ENCODE measurements at places on chromosomes 6 and 20.

DNA sequence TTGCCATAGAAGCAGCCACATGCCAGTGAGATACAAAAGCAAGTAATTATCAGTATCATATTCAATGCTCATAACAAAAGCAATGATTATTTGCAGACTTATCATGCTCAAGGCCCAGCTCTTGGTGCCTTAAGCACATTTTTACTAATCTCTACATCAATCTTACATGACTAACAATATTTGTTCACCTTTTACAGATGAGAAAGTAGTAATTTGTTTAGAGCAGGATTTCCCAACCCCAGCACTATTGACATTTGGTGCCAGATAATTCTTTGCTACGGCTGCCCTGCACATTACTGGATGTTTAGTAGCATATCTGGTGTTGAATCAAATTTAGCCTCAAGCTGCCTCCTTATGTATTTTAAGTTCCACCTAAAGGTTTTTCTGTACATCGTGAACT lies 19.0 kb upstream of the DOK5 start:
- DNase-seq, result no peak

- DNase-seq, result peak; percentile 14
These were observed 1.1 kb upstream of the RPS12 start for GRCh38 chr6:132813173-132813856.

GRCh38 chr6:110642711-110643110 lies 166.3 kb upstream of the SLC22A16 start:
- no peak for DNase-seq

- DNase-seq, result no peak
These were observed 23.6 kb upstream of the ANKRD60 start for GRCh38 chr20:58251979-58252591.

- DNase-seq, result no peak
These were observed 53.3 kb downstream of the POU3F2 start for GRCh38 chr6:98887650-98888049.

DNA sequence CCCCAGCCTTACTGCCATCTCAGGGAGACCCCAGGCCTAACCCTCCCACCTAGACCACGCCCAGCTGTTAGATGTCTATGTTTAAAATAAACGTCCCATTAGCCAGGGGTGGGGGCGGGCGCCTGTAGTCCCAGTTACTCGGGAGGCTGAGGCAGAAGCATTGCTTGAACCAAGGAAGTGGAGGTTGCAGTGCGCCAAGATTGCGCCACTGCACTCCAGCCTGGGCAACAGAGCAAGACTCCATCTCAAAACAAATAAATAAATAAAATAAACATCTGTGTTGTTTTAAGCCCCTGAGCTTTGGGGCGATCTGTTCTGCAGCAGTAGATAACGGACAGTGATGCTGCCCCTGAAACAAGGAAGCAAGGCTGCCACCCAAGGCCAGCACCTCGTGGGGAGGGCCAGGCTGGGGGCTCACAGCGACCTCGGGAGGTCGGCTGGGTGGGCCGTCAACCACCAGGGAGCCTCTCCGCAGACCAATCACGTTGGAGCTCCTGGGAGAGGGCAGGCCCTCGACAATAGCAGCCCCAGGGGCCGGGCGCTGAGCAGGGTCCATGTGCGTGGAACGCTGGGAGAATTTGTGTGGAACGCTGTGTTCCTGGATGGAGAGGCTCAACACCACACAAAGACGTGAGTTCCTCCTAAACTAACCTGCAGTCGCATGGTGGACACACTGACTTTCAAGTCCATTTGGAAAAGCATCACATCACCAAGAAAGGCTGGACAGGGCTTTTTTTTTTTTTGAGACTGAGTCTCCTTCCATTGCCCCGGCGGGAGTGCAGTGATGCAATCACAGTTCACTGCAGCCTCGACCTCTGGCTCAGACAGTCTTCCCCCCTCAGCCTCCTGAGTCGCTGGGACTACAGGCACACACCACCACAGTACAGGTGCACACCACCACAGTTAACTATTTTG lies 1.0 kb upstream of the HELZ2 start:
- DNase-seq, result no peak

DNA sequence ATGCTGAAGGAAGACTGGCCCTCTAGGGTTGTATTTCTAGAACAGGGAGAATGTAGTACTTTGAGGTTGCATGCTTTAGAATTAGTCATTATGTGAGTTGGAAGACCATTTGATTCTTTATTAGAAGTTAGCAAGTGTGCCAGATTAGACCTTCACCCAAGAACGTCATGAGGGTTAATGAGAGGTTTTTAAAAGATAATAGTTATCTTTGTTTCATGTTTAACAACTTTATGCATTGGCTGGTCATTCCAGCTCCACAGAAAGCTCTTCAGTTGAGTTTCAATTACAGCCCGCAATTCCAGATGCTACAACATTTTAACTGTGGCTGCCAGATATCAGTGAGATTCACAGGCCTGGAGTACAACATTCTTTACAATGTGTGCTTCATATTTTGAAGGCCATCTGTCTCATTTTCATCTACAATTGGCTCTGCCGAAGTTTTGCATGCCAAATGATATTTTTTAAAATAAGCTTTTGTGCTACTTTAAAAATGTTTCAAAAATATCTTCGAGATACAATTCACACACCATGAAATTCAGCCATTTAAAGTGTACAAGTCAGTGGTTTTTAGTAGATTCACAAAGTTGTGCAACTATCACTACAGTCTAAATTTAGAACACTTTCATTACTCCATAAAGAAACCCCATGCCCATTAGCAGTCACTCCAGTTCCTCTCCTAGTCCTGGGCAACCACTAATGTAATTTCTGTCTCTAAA lies 61.1 kb upstream of the FBXO30 start:
- no peak for DNase-seq

DNA sequence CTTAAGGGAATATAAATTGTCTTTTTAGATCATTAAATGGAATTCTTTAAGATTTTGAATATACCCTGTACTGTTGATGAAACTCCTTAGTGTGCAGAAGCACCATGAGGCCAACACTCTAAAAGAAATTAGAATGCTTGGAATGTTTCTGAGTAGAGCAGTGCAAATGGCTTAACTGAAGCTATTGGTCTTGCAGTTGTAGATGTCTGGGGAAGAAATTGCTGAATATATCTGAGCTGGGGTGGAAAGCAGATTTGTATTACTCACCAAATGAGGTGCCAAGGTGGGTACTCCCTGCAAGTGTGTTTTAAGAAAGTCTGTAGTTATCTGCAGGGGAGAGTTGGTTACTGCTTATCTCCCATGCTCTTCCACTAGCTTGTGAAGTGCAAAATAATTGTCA lies 119.0 kb downstream of the ADGRG6 start:
- DNase-seq, result no peak

DNA sequence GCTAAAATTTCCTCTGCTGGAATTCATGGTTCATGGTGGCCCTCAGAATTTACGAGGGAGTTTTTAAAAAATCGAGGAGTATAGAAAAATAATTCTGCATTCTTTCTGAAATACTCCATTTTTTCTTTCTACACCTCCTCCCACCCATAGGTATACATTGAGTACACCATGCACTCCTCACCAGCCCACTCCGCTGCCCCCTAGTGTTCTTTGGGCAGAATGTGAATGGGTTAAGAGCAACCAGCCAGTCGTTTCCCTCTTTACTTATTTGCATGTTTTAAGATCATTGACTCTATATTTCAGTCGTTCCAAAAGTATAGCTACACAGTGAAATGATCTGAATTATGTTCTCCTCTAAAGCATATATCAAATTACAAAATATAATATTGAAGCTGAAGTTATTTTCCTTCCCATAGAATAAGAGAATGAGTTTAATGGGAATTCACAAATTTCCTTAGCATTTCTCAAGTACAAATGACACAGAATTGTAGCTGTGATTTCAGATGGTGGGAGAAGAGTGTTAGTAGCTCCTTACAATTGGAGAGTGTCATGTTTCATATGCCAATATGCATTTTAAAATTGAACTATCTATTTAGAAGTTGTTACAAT lies 977.7 kb upstream of the SLC35B3 start:
- no peak for DNase-seq

GRCh38 chr6:7256785-7257184 lies 56.2 kb downstream of the SSR1 start:
- no peak for DNase-seq

- DNase-seq, result no peak
These were observed 31.3 kb downstream of the BCAS4 start for GRCh38 chr20:50826121-50826520.

- DNase-seq, result no peak
These were observed 7.5 kb downstream of the BRD2 start for GRCh38 chr6:32975886-32976285.

DNA sequence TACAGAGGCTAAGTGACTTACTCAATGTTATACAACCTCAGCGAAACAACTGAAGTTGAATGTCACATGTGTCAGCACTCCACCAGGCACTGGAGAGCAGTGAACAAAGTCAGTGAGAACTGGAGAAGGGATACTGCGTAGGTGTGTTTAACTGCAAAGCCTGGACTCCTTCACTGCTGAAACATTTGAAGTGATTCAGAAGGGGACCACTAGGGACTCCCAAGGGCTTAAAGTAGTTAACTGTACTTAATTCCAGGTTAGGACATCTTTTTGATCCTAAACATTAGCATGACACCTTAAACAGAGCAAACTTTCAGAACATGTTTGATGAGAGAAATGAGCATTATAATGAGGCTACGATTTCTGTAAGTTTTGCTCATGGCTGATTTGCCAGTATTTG lies 45.0 kb upstream of the ZBTB24 start:
- DNase-seq, result no peak

GRCh38 chr6:135310291-135310690 lies 129.2 kb downstream of the MYB start:
- DNase-seq, result no peak

GRCh38 chr6:15017261-15017660 lies 228.6 kb upstream of the JARID2 start:
- no peak for DNase-seq

DNA sequence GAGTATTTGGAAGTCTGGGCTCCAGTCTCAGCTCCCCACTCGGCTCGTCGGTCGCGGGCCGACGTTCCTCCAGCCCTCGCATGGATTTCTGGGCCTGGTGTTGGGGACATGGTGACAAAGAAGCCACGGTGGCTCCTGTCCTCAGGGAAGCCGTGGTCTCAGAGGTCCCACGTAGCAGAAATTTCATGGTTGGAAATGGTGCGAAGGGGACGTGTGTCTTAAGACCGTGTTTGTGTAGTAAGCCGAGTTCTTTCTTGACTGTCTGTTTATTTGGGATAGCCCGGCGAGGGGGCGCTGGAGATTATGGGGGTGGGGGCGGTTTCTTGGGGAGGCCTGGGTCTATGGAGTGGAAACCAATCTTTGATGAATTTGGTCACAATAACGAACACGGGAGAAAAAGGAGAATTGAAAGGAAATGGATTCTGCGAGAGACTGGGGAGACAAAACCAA lies 23.5 kb upstream of the MAP3K7 start:
- no peak for DNase-seq

DNA sequence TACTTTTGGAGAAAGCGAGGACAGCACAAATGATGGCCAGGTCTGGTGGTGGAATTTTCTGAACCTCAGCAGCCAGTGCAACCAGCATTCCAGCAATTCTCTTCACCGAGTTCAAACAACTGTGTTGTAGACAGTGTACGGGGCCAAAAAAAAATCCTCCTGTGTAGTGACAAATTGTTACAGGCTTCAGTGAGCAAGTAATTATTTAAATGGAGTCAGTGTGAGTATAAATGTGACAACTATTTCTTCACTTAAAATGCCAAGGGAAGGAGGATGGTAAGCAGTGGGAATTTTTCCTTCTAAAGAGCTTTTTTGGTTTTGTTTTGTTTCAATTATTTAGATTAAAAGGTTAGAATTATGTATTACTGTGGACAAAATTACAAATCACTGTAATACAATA lies 154.1 kb downstream of the TMEM242 start:
- DNase-seq, result no peak

DNA sequence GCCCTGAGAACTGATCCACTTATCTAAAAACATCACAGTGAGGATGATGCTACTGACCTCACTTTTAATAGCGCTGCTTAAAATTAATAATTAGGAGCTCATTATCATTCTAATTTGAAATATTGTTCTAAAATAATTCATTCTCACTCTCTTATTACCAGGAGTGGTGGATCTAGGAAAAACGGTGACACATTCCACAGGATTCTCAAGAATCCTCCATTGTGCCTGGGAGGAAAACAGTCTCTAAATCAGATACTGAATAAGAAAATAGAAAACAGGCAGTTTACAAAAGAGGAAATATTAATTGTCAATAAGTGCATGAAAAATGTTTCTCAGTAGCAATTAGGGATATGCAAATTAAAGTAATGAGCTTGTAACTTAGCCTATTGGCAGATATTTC lies 187.4 kb downstream of the TENT5A start:
- no peak for DNase-seq

DNA sequence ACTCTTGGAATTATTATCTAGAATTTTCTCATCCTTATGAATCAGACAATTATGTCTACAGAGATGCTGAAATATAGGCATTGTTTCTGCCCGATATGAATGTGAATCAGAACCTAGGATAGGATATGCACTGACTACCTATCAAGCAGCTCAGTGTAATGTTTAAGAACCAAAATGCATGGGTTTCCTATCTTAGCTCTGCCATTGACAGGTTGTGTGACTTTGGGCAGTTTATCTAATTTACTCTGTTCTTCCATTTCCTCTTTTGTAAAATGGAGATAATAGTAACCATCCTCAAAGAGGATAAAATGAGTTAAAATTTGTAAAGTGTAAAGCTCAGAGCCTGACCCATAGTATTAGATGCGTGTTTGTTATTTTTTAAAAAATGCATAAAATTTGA lies 10.2 kb upstream of the AIG1 start:
- DNase-seq, result no peak

GRCh38 chr6:110366975-110367374 lies 8.8 kb upstream of the METTL24 start:
- no peak for DNase-seq

DNA sequence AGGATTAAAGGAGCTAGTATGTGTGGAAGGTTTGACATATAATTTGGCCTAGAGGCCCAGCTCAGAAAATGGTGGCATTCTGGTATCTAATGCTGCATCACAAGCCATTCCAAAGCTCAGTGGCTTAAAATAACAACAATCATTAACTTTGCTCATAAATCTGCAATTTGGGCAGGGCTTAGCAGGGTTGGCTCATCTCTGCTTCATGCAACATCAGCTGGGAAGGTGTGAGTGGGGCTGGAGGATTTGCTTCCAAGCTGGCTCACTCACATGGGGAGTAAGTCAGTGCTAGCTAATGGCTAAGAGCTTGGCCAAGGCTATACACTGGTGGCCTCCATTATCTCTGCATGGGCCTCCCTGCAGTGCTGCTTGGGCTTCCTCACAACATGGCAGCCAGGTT lies 48.0 kb upstream of the STK35 start:
- no peak for DNase-seq

DNA sequence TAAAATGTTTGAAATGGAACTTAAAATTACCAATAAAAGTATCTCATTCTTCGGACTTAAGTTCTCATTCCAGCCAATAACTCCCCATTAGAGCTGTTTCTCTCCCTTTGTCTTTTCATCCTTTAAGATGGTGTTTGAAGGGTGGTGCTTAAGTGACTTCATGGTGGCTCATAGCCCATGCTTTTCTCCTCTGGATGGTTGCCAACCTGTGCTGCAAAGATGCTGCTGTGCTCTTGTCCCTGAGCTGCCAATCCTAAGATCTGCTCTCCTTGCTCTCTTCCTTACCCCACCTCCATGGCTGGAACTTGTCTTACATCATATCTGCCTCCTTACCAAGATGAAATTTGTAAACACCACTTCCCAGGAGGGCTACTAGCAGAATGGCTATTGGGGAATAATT lies 31.6 kb upstream of the PNRC1 start:
- DNase-seq, result no peak

GRCh38 chr6:118220429-118221128 lies 313.5 kb downstream of the SLC35F1 start:
- no peak for DNase-seq

Data from progenitor cell of endocrine pancreas (in vitro differentiated cells).